NAMALWA (cell line): ENCODE measurements at places on chromosomes 5 and 9.
A peak's percentile ranks its signal among the peaks of the same experiment; 100 is the strongest.

DNA sequence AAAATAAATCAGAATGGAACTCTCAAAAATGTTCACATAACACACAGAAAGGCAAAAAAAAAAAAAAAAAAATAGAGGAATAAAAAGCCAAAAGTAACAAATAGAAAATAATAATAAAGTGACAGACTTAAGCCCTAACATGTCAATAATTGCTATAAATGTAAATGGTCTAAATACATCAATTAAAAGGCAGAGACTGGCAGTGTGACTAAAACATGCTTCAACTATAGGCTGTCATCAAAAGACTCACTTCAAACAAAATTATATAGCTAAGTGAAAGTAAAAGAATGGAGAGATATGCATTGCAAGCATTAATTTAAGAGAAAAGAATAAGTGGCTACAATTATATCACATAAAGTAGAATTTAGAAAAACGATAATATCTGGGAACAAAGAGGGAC lies 114.2 kb downstream of the PHF2 start:
- no peak for DNase-seq

- no peak for DNase-seq
Observed at GRCh38 chr5:9423571-9423970, 122.3 kb downstream of the SEMA5A start.

- no peak for DNase-seq
Observed at GRCh38 chr5:35058374-35058788, 10.6 kb upstream of the AGXT2 start.

DNA sequence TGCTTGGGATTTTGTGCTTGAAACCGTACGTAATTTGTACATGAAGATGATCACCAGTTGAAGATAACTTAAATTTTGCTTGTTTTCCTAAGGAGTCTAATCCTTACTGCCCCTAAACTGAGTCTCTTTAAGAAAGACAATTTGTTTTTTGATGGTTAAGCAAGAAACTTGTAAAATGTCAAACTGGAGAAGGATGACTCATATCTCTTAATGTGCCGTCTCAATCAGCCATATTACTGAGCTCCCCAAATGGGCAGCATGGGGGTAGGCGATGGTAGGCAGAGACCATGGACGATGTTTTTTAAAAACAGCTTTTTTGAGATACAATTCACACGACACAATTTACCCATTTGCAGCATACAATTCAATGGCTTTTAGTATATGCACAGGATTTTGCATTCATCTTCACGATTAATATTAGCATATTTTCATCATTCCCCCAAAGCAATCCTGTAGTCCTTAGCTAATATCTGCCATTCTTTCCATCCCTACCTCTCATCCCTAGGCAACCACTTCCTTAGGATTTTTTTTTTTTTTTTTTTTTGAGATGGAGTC lies 14.3 kb downstream of the ARHGAP26 start:
- no peak for DNase-seq

- no peak for DNase-seq
Observed at GRCh38 chr9:19440823-19441580, 32.2 kb downstream of the ACER2 start.

DNA sequence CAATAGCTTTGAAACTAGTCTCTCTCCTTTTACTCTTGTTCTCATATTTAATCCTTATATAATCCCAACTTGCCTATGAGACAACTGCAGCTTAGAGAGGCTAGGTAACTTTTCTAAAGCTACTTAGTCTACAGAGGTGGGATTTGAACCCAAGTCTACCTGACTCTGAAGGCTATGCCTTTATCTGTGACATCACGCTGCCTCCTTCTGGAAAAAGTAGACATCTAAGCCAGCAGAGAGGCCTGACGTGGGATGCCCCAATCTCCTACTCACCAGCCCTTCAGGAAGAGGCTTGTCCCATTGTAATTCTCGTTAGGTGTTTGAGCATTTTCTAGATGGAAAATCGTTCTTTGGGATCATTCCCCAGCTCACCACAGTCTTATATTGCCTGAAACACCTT lies 167.5 kb downstream of the HSPA4 start:
- no peak for DNase-seq

DNA sequence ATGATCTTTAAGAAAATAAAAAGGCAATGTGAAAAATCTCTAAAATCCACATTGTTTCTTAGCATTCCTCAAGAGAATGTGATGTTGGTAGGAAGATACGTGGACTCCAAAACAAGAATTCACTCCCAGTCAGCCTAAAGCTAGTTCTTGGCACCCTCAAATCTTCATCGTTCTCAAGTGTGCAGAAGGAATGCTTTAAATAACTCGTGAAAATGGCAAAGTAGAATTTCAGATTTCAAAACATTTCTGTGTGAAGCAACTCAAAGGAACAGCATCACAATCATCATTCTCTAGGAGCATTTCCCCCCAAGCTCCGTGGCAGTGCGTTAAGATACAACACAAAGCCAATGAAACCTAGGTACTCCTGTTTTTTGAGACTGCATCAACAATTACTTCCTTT lies 185.1 kb upstream of the DMAC1 start:
- DNase-seq: no peak

DNA sequence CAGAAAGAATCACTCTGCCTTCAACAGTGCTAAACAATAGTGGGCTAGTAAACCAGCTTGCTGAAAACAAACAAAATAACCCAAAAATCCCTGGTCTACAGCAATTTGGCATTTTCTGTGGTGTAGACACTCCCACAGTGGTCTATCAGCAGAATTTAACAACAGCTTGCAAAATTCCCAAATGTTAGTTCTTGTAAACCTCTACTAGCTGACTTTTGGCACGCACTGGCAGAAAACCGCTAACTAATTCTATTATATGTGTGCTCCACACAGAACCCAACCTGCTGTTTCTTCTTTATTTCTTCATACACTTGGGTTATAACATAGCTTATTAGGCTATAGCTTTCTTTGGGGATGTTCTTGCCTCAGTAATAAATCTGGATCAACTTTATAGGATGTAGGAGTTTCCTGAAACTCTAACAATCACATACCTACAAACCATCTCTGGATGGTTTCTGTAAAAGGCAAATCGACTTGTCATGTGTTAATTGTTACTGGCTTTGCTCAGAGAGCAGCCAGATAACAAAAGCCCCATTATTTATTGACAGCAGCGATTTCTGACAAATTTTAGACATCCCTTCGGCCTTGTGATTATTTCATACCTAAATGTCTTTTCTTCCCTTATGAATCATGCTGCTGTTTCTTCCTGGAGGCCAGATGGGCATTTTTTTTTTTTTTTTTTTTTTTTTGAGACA lies 82.7 kb upstream of the NAA35 start:
- no peak for DNase-seq

GRCh38 chr9:105541838-105542237 lies 16.1 kb upstream of the FKTN start:
- DNase-seq: no peak

DNA sequence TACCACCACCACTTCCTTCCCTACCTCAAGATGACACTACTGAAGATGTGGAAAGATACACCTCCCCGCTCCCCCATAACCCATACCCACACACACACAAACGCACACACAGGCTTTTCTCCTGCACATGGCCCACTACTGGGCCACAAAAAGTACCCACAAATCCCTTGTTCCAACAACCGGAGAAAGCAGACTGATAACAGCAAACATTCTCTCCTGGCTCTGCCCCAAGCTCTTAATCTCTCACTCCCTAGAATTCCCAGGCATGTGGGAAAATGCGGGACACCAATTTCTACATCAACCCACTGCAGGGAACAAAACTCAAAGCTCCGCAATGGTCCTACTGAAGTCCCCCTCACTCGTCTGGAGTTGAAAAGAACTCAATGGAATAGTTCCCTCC lies 611.0 kb upstream of the KLF4 start:
- no peak for DNase-seq

DNA sequence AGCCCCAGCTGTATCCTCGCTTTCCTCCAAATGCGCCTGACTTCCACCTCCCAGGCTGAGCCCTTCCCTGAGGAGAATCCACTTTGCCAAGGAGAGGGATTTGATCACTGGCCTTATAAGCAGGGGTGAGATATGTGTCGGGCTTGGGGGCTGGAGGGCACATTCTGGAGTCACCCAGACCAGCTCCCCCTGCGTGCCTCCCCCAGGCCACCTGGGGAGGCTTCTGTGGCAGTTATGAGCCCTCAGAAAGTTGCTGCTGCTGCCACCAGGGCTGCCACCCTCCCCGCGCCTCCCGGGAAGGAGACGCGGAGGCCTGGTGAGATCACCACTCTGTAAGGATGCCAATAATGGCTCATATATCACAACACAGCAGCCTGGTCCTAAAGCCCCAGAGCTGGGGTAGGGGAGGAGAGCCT lies 211.5 kb downstream of the PAPPA start:
- no peak for DNase-seq

- DNase-seq: peak; percentile 8
Observed at GRCh38 chr5:61280761-61281427, 51.2 kb upstream of the ZSWIM6 start.

DNA sequence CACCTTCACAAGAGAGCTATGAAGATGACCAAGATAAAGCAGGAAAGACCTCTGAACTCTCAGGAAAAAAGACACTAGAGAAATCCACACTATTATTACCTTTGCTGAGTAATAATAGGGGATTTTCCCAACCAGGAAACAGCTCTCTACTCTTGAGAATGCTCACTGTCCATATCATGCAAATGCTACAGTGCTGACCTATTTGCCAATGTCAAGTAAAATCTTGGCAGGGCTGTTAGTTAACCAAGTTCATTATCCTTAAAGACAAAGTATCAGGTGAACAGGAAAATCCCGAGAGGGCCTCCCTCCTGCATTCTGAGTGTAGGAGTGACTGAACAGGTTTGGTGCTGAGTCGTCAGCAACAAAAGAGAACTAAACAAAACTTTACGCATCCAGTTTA lies 306.6 kb downstream of the ACTL7B start:
- DNase-seq: no peak

- DNase-seq: no peak
Observed at GRCh38 chr5:135337064-135337463, 62.0 kb downstream of the MACROH2A1 start.

GRCh38 chr5:96348536-96348935 lies 84.5 kb downstream of the PCSK1 start:
- no peak for DNase-seq

- DNase-seq: no peak
Observed at GRCh38 chr9:93265972-93266371, 82.0 kb downstream of the WNK2 start.

GRCh38 chr5:121945261-121945660 lies 16.5 kb upstream of the SRFBP1 start:
- DNase-seq: no peak

GRCh38 chr5:131633830-131634229 lies 1.2 kb downstream of the RAPGEF6 start:
- peak; percentile 77 for DNase-seq

DNA sequence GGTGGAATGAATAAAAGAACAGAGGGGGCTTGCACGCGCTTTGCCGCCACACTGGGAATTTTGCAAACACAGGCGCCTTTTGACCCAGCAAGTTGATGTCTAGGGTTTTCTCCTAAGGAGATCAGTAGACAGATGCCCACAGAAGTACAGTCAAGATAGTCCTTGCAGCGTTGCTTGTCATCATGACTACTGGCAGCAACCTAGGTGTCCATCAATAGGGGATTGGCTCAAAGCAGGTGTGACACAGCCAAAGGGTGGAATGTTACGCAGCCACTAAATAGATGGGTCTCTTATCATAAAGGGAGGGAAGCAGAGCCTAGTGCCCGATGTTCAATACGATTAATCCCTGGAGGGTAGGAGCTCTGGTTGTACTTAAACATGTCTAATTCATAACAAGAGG lies 63.8 kb upstream of the GGTA1 start:
- DNase-seq: no peak

DNA sequence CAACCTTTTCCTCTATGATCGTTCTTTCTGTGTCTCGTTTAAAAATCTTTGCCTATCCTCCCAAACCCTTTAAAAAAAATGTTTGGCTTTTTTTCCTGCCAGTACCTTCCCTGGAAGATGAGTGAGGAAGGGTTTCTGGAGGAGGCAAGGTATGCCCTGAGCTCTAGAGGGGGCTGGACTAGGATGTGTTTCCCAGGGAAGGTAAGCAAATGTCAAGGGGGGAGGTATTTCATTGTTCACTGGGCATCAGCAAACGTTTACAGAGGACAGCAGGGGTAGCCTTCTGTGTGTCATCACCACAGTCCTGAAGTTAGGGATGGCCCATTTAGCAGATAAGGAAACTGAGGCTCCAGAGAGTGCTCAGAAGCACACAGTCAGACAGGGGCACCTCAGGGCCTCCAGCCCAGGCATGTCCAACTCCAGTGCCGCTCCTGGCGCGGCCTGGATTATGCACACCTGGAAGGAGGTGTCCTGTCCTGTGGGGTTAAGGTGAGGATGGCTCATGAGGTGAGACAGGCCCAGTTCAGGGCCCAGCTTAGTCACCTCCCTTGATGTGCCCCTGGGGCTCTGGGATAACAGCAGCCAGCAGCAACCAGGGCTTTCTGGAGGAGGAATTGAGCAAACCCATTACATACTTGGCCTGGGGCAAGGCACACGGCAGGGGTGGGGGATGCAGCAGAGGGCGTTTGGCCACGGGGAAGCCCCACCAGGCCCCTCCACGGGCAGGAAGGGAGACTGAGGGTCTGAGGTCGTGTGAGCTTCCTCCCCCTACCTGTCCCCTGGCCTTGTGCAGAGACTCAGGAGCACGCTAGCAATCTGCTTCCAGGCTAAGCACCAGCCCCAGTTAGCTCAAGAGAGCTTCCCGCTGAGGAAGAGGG lies 100.3 kb upstream of the LMX1B start:
- no peak for DNase-seq

- no peak for DNase-seq
Observed at GRCh38 chr5:131114754-131115153, 50.3 kb downstream of the HINT1 start.

DNA sequence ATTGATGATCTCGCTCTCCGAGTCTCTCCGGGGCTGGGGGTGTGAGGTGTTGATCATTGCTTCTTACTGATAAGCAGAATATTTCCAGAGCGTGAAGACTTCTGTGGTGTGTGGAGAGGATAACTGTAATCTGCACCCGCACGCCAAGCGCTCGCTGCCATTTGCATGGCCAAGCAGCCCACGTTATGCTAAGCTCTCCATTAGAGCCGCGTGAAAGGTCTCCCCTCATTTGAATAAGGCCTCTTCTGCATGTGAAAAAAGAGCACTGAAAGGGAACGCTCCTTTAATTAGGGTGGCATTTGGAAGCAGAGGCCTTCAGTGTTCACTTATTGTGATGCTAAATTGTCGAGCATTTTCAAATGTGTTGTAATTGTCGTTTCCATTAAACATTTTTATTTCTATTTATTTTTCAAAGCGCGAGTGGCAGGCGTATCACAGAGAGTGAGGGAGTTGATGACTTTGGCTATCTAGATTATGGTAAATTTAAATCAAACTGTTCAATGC lies 163.6 kb upstream of the IRX2 start:
- DNase-seq: no peak

- DNase-seq: peak; percentile 80
Observed at GRCh38 chr5:14168144-14168792, 25.1 kb downstream of the TRIO start.

DNA sequence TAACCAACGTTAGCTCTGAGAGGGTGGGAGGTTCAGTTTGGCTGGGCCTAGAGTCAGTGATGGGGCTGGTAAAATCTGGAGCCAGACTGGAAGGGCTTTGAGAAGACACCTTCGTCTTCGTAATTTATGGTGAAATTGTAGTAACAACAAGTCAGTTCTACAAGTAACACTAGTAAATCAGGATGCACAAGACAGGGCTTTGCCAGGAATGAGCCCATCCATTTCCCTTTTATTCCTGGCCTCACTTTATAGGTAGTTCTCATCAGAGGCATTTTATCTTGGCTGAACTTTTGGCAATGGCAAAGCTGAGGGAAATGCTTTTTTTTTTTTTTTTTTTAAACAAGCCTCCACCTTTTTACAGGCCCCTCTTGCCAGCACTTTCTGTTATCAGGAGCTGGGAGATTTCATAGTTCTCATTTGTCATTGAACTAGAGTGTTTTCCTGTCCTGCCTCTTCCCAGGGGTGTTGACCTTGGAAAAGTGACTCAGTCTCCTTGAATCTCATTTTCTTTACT lies 110.5 kb upstream of the KLF4 start:
- no peak for DNase-seq
